NCI-H1417 treated with DMSO at 0.1 percent for 48 hours (cell line): ENCODE measurements at places on chromosomes 12 and 14.

DNA sequence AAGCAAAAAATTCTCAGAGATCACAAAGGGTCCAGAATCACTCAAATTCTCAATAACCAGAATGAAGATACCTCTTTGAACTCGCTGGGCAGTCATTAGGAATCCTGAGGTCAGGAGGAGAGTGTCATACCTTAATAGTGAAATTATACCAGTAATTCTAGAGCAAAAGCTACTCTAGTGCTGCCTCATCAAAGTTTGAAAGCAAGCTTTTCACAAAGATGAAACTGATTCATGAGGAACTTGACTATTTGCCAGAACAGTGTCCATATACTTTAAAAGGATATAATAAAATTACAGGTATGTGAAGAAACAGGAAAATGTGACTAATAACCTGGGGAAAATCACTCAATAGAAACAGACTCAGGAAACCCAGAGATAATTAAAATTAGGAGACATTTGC lies 44.5 kb downstream of the EML5 start:
- DNase-seq = no peak

- no peak for DNase-seq
These were observed 46.4 kb downstream of the ZFYVE21 start for GRCh38 chr14:103762036-103762435.

DNA sequence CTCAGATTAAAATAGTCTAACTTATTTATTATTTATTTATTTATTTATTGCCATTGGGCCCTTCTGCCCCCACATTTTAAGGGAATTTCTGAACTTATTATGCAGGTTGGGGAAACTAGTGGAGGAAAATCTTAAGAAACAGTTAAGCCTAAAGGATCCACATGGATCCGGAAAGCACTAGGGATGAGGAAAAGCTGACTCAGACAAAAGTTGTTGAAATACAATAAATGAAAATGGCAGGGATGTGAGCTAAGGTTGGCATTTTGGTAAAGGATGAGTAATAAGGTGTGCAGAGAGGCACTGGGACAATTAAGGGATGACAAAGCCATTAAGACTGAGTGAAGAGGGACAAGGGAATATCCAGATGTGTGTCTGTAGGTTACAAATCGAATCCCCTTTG lies 20.7 kb upstream of the CSRP2 start:
- no peak for DNase-seq

DNA sequence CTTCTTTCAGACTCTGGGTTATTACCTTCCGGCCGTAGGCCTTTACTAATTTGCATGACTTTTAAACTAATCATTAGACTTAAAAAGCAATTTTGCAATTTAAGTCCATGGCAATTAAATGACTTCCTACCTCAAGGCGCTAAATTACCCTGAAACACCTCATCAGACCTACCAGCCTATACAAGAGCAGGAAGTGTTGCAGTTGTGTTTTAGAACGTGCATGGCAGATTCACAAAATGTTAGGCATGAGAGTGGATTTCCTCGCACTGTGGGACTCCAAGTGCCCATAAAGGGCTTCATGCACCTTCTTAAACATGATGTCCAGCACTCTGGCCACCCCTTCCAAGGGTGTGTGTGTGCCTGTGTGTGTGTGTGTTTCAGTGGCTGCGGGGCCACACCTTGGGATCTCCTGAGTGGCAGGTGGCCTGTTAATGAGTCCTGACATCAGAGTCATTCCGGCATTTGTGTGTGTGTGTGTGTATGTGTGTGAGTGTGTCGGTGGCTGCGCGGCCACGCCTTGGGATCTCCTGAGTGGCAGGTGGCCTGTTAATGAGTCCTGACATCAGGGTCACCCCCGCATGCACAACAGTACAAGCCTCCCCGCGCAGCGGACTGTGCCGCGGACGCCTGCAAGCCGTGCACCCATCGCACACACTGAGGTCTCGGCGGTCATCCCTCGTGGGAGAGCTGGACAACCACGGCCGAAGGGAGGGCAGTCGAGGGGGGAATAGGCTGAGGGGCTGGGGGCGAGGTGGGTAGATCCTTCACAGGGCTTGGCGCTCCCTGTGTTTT lies 900 bp downstream of the C2CD5 start:
- no peak for DNase-seq

DNA sequence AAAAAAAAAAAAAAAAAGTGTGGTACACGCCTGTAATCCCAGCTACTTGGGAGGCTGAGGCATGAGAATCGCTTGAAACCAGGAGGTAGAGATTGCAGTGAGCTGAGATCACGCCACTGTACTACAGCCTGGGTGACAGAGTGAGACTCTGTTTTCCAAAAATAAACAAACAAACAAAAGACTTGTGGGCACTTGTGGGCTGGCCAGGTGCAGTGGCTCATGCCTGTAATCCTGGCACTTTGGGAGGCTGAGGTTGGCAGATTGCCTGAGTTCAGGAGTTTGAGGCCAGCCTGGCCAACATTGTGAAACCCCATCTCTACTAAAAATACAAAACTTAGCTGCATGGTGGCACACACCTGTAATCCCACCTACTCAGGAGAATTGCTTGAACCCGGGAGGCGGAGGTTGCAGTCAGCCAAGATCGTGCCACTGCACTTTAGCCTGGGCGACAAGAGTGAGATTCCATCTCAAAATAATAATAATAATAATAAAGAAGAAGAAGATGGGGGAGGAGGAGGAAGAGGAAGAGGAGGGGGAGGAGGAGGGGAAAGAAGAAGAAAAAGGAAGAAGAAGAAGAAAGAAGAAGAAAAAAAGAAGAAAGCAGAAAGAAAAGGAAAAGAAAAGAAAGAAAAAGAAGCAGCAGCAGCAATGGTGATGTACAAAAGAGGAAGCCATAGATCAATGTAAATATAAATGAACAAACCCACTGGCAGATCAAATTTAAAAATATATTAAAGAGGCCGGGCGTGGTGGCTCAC lies 27.9 kb upstream of the CCNT1 start:
- DNase-seq = no peak

GRCh38 chr14:103133210-103134140 lies 10.2 kb downstream of the TNFAIP2 start:
- DNase-seq = no peak

- no peak for DNase-seq
These were observed 58.2 kb upstream of the STRN3 start for GRCh38 chr14:31084385-31084784.

DNA sequence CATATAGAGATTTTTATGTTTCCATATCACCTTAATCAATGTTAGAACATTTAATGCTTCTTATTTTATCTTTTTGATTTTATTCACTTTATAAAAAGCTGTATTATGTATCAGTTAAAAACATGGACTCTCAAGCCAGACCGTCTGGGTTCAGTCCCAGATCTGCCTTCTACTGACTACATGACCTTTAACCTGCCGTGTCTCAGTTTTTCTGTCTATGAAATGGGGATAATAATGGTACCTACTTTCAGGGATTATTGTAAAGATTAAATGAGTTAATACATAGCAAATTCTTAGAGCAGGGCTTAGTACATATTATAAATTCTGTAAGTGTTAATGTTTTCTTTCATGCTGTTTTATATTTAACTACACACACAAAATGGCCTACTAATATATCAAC lies 50.4 kb downstream of the STAB2 start:
- DNase-seq = no peak

DNA sequence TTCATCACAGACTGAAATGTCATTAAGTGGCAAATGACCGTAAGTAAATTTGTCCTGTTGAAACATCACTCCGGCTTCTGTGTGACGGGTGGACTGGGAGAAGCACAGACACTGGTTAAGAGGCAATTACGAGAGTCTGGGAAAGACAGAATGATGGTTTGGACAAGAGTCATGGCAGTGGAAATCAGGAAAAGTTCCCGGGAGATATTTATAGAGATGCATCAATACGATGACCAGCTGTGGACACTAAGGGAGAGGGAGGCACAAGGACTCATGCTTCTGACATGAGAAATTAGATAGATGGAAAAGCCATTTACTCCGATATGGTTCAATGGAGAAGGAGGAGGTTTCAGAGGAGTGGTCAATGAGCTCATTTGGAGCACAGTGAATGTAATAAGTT lies 27.3 kb downstream of the CKAP4 start:
- DNase-seq = no peak

GRCh38 chr14:21558703-21559170 lies 21.1 kb downstream of the OR10G3 start:
- no peak for DNase-seq

DNA sequence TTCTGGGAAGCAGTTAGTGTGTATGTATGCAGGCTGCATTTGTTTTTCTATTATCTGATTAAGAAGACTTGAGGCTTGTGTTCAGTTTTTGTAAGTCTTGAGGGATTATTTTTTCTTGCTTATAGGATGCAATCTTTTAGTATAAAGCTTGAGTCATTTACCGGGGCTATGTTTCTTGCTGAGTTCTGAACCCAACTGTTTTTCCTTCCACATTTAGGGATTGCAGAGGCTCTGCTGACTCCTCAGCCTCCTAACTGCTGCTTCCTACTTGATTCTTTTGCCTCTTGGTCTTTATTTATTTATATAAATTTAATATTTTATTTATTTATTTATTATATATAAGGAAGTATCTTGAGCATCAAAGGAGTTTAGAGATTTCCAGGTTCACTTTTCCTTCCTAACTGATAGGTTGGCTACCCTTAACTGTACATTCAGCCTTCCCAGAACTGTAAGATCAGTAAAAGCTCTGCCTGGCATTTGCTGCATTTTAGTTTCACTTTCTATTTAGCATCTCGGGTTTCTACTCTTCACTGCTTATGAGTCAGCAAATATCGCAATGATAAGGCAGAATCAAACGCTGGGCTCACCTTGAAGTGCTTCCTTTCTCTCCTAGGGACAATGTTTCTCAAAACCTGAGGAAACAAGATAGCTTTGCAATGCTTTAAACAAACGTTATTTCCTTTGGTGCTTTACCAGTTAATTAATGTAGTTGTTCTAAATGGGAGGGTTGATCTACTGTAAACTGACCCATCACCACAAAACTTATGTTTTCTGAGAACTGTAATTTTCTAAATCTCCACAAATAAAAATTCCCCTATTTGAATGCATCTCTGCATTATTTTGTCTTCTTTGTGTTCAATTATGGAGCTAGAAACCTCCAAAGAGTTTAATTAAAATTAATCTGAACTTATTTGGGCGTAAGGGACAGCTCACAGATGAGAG lies 1183.7 kb upstream of the TMEM132C start:
- peak; percentile 74 for DNase-seq

- no peak for DNase-seq
These were observed 454.2 kb downstream of the AEBP2 start for GRCh38 chr12:19893514-19893913.

DNA sequence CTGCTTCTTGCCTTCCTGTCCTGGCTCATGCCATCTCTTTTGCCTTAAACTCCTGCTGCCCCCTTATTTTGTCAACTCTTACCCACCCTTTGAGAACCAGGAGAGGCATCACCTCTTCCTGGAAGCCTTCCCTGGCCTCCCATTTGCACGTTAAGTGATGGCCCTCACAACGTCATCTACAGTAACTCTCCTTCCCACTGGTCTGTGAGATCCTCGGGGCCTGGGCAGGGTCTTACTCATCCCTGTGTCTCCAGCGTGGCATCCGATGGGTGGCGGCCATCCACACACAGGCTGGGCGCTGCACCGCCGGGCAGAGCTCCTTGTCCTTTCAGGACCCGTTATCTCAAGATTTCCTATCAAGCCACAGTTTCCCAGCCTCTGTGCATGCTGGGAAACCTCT lies 16.8 kb upstream of the CACNA2D4 start:
- no peak for DNase-seq

- no peak for DNase-seq
These were observed 872 bp downstream of the VSX2 start for GRCh38 chr14:74239848-74240793.

GRCh38 chr12:85814741-85815140 lies 21.5 kb downstream of the RASSF9 start:
- no peak for DNase-seq

DNA sequence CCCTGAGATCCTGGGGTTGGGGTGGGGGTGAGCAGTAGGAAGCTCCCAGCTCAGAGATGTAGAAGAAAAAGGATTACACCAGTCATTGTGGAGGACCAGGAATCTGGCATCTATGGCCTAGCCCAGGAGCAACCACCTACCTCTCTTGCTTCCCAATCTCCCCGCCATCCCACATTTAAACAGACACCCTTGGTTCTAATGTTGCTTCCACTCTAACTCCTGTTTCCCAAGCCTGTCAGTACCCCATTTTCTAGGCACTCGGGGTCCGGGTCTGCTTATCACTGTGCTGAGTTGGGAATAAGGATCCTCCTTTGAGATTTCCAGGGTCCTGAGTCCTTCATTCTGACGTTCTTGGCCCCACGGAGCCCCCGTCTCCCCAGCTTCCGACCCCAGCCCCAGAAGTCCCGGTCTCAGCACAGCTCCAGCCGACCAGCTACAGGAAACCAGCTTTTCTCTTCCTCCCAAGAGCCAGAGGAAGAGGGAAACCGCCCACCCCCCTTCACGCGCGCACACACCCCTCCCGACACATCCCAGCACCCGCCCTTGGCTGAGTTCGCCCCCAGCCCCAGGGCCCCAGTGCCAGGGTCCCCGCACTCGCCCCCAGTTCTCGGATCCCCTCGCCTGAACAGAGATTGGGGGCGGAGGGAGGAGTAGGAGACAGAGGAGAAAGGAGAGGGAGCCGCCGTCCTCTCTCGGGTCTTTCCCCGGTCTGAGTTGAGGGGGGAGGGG lies 1.2 kb downstream of the ITGA5 start:
- no peak for DNase-seq

GRCh38 chr12:13205809-13206559 lies 9.5 kb downstream of the EMP1 start:
- DNase-seq = no peak

GRCh38 chr12:17640615-17641014 lies 449.4 kb downstream of the RERGL start:
- no peak for DNase-seq

- no peak for DNase-seq
These were observed 121.2 kb upstream of the LRIG3 start for GRCh38 chr12:59041241-59042121.

- no peak for DNase-seq
These were observed 53.8 kb downstream of the PHETA1 start for GRCh38 chr12:111314953-111315539.

- no peak for DNase-seq
These were observed 364.9 kb downstream of the RPS29 start for GRCh38 chr14:49221316-49221715.

- DNase-seq = no peak
These were observed 2.4 kb upstream of the GPRC5D start for GRCh38 chr12:12954356-12954755.

DNA sequence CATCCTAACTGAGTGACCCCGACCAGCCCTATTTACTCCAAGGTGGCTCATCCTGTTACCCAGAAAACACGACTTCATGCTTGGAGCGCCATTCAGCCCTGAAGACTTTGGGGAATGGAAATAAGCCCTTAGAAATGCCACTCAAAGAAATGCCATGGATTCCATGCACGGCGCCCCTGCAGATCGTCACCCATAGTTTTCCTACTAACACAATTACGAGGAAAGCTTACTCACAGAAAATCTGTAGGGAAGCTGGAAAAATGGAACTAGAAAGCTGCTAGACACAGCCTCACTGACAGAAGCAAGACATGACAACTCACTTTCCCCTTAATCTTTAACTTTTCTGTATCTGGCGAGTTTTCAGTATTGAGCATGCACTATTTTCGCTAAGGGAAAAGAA lies 19.5 kb downstream of the NUAK1 start:
- DNase-seq = no peak

- DNase-seq = no peak
These were observed 78.0 kb upstream of the GPATCH2L start for GRCh38 chr14:76073717-76074116.

GRCh38 chr12:53532021-53532420 lies 24.7 kb upstream of the NPFF start:
- DNase-seq = no peak
